ENCODE measurements at places on chromosomes 4 and X.

- no peak for DNase-seq
Measured at GRCh38 chrX:49178537-49178936, 6.8 kb downstream of the PLP2 start.

DNA sequence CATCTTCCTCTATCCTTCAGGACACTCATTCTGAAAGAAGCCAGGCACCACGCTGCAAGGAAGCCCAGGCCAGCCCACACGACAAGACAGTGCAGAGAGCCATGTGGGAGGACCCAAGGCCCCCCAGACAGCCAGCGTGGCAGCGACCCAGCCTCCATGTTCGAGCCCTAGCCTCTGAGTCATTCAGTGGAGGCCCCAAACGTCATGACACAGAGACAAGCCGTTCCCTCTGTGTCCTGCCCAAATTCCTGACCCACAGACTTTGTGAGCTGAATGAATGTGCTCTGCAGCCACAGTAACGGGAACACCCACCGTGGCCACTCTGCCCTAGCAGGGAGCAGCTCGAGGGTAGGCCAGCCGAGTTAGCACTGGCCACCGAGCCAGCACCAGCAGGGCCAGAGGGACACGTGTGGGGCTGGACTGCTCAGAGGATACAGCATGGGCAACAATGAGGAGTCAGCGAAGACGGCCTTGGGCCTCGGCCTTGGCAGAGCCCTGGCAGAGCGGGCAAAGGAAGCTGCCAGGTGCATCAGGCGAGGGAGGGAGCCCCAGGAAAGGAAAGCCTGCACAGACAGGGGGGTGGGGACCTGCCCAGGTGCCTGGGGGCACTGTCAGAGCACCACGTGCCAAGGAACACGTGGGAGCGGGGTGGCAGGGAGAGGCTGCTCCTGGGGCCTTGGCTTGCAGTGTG lies 8.6 kb downstream of the BLOC1S4 start:
- DNase-seq = no peak

DNA sequence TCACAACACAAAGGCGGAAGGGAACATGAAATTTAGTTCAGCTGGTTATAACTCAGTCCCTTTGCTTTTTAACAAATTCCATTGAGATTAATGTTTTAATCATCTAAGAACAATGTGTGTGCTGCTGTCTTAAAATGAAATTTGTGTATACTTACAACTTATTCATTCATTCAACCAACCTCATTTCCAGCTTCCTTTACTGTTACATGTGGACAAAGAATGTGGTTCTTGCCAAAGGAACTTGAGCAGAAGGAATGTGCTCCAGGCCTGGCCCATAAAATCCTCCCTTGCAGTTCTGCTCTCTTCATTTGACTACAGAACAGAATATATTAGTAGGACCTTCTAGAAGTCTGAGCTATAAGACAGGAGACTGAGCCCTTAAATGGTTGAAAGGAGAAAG lies 176.8 kb upstream of the GLRA2 start:
- no peak for DNase-seq

GRCh38 chr4:183443655-183444213 lies 702 bp upstream of the CDKN2AIP start:
- DNase-seq = peak; percentile 17

DNA sequence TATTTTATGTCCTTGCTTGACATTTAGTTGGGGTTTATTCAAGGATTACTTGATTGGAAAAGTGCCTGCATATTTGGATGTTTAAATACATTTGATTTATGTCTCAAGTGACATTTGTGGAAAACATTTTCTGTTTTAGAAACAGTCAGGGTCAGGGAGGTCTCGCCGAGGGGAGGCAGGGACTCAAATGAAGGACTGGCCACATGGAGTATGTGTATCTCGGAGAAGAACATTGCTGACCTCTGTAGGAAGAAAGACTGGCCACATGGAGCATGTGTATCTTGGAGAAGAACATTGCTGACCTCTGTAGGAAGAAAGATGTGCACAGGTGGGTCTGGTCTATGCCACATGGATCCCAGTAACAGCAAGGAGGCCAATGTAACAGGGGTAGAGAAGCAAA lies 233.6 kb downstream of the TRIML1 start:
- DNase-seq = no peak

GRCh38 chr4:23900636-23901035 lies 10.8 kb upstream of the PPARGC1A start:
- no peak for DNase-seq

GRCh38 chrX:153875391-153876111 lies 10.4 kb downstream of the L1CAM start:
- peak; percentile 31 for DNase-seq

DNA sequence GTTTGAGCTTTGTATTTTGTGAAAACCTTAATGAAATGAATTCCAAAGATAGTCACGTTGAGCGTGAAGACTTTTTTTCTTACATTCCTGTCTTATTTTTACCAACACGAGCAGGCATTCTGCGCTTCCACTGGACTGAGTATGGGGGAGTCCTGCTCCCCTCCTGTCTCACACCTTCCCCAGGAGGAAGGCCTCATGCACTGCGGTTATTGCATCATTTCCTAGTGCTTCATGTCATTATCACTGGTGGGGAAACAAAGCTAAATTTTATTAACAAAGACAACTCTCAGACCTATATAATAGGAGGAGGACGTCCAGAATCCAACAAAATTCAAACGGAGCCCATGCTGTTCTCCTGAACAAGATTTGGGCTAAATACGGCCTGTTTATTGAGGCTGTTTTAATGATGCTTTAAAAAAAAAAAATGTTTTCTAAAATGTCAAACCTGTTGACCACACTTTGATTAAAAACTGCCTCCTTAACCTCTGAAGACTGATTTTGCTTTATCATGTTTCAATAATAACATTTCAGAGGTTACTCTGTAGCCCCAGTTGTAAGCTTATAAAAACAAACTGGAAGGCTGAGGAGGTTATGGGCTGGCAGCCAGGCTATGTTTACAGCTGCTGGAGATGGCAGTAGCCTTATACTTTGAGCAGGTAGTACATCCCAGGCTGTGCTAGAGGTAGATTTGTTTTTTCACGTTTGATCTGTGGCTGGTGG lies 118.0 kb downstream of the SOWAHB start:
- no peak for DNase-seq

DNA sequence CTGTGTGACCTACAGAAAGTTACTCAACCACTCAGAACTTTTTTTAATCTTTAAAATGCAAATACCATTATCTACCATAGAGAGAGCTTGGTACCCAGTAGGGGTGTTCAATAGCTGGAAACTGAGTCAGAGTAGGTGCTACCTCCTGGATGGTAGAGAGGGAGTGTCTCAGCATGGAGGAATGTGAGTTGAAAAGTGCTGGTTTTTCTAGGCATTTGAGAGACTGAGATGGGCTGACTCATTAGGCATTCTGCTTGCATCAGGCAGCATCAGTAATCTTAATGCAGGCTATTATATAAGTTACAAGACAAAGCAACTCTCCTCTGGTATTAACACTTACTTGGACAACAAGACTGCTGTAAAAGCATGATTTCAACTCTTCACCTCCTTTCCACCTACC lies 70.9 kb upstream of the ARHGEF9 start:
- DNase-seq = no peak

DNA sequence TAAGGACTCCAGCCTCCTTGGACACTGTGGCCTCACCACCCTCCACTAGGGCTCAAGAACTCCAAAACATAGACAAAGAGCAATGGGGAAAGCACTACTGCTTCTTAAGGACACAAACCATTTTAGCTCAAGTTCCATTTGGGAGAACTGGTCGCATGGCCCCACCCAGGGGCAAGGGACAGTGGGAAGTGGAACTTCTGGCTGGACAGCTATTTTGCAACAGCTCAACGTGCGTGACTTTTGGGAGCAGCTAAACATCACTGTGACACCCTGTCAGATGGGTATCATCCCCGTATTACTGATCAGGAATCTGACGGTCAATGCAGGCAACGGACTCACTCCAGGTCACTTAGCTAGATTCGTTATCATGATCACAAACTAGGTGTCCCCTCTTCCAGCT lies 9.0 kb upstream of the GLOD5 start:
- no peak for DNase-seq

DNA sequence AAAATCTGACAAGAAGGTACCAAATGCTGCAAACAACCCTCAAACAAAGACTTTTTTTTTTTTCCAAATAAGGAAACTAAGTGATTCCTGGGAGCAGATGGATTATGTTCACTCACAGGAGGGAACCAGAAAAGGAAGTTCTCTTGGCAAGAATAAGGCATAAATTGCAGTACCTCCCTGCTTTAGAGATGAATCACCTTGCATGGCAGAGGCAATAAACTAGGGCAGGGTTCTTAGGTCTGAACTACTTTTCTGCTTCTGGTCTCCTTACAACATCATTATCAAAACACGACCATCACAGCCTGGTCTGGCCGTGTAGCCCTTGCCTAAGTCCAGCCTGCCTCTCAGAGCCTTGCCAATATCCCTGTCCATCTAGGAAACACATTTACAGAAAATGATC lies 6.3 kb downstream of the TMEM31 start:
- DNase-seq = no peak

- DNase-seq = no peak
Measured at GRCh38 chrX:10787264-10787663, 166.9 kb upstream of the MID1 start.

Measured in CD4-positive, alpha-beta T cell treated with Interleukin-6 at 100 ng/mL for 8 hours (primary cell).